LHCN-M2 (cell line): ENCODE measurements at places on chromosomes 3 and 15. TPM values are rescaled to one million over a fixed set of nuclear protein-coding genes. Genes with fewer than 3 reads are reported as not detected.

The RSL24D1 gene
- total RNA-seq = 61.0 and 64.8 TPM in 2 replicates

DNA sequence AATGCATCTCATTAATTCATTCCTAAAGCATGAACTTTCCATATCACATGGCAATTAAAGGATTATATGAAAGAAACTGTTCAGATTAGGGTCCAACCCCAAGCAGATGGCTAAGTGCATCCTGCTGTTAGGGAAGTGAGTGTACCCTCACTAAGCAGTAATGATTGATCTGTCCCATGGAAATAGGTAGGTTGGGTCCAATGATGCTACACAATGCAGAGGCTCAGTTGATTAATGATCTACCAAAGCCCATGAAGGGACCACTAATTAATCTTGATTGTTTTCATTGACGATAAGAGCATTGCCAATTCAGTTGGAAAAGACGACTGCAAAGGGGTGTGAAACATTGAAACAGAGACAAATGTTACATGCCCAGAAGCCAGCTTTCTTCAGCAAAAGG, 194.5 kb upstream of the LRTM1 start:
- DNase-seq = no peak

The ANKUB1 gene
- 0.06 TPM in 1 of 2 replicates, not detected in the other for total RNA-seq

DNA sequence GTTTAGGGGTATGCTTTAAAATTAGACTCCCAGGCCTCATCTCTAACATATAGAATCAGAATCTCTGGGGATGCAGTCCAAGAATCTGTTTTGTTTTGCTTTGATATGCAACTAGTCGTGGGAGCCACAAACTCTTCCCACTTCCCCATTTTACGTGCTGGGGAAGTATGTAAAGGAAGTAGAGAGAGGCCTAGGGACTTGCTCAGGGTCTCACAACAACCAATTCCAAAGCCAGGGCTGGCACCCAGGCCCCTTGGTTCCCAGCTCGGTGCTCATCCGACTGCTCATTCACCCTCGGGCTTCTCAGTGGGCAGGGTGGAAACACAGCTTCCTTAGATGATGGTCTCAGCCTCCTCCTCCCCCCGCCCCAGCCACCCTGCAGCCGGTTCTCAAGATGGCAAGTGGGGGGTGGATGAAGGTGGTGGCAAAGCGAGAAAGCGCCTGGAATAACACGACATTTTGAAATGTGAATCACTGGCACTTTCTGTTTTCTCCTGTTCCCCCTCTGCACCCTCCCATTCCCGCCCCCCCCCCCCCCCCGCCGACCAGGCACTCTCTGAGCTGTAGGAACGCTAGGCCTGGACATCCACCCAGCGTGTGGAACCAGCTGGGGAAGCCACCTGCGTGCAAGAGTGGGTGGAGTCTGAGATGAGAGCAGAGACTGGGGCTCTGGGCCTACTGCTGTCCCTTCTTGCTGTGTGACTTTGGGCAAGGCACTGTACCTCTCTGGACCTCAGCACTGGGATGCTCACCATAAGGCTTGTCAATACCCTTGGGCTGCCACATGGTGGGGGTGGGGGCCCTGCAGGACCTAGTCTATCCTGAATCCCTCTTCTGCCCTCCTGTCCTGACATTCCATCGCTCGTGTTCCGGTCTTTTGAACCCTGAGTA, 214.5 kb downstream of the RPLP1 start:
- no peak for DNase-seq

The SNX22 gene
- total RNA-seq = 0.06 TPM in 1 of 2 replicates, not detected in the other
